ENCODE measurements at places on chromosomes 1 and 21.

- DNase-seq, result no peak
Observed at GRCh38 chr21:38354746-38355145, 98.0 kb downstream of the KCNJ15 start.

- DNase-seq, result no peak
Observed at GRCh38 chr1:18997508-18997907, 41.0 kb upstream of the IFFO2 start.

DNA sequence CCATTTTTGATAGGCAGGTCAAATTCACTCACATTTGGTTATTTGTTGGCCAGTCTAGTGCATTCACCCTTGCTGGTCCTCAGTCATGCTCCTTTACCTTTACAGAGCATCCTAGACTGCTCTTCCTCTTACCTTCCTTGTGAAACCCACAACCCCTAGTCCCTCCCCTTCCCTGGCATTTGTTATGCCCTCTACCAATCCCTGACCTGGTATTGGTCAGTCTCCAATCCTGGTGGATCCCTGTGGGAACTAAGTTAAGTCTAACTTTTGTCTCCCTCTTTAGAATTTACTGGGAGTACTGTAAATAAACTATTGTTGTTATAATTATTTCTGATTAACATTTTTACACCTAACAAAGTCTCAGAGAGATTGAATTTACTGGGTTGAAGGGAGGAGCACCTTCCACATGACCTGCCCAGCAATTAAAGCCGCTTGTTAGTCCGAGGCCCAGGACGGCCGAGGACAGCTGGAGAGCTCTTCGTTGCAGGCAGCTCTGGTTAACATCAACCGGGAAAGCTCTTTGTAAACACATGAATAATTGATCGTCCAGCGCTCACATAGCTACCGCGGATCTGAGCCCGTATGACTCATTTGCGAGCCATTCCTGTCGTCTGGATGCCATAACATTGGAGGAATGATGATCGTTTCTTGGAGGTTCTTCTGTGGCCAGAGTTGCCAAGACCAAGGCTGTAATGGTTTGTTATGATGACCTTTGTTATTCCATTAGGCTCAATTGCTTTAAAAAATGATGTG is 31.9 kb downstream of the MTARC1 start:
- DNase-seq, result no peak

GRCh38 chr1:35894183-35894582 is 11.2 kb downstream of the AGO1 start:
- DNase-seq, result no peak
